NCI-H2081 treated with DMSO at 0.1 percent for 48 hours (cell line): ENCODE measurements at places on chromosomes 11 and 22.

- DNase-seq = no peak
These were observed 38.6 kb downstream of the TMEM135 start for GRCh38 chr11:87076260-87076783.

DNA sequence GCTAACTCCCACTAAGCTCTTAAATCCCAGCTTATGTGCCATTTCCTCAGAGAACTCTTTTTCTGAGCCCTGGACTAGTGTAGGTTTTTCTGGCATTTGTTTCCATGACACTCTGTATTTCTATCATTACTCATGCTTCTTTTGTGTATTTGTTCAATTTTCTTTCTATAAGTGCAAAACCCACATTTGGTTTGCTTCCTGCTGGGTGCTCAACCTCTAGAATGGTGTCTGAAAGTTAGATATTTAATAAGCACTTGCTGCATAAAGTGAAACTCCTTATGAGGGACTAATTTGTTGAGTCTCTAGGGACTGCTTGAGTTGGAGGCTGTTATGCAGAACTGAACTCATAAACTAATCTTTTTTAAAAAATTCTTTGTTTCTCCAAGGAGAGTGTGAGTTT lies 68.6 kb downstream of the SYT9 start:
- no peak for DNase-seq

GRCh38 chr11:86201371-86201884 lies 43.1 kb upstream of the EED start:
- no peak for DNase-seq

DNA sequence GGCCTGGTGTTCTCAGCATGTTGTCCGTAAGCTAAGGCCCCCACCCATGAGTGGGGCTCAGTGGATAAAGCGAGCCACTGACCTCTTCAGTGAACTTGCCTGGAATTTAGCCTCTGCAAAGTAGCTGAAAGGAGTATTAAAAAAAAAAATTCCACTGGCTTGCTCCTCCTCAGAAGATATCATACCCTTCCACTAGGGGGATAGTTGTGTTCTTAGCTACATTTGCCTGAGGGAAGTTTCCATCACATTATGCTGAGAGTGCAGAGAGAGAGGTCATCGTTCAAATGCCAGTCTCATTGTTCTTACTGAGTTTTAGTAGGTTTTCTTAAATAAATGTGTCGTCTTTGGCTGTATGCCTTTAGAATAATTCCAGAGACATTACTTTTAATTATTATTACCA lies 879.7 kb downstream of the JRKL start:
- peak; percentile 61 for DNase-seq
